ENCODE measurements at places on chromosomes 5 and 9.

DNA sequence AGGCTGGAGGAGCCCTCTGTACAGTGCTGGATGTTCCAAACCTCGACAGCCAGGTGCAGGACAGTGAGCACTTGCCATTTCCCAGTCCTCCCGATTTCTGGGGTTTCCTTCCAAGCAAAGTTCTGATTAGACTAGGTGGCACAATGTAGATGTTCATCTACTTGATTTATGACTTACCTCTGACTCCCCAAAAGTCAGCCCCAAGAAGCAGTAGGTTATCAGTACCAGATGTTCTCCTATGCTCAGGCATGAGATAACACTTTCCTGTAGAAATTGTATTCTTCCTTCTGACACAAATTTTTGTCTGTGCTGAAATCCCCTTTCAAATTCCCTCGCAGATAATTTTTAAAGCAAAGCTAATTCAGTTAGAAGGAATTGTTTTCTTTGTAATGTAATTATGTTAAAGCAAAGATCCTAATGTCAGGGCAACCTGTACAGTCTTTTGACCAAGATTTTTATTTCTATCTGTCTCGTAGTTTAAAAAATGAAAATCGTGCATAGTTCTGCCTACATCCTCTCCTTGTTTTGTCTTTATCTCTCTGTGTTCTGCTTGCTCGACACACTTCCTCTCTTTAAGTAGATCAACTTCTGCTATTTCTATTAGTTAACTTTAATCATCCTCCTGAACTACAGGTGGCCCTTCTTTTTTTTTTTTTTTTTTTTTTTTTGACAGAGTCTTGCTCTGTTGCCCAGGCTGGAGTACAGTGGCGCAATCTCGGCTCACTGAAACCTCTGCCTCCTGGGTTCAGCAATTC, 102.4 kb upstream of the PJA2 start:
- no peak for DNase-seq

GRCh38 chr9:133487331-133487725, 8.4 kb upstream of the SLC2A6 start:
- no peak for DNase-seq

GRCh38 chr9:114370251-114370967, 17.4 kb downstream of the AKNA start:
- DNase-seq = no peak

DNA sequence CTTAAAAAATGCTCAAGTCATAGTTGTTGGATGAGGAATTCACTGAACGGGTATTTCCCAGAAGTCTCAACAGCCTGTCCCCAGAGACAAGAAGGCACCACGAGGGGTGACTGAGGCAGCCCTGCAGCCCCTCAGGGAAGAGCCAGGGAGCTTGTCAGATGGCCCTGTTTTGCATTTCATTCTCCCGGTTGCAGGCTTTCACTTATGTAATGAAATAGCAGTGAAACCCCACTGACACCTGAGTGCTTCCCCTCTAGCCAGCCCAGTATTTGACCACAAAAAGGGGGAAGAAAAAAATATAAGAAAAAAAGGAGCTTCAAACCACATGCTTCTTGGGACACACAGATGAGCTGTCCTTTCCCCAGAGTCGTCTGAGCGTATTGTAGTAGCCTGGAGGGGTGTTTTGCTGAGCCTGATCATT, 75.3 kb upstream of the IL12B start:
- no peak for DNase-seq

DNA sequence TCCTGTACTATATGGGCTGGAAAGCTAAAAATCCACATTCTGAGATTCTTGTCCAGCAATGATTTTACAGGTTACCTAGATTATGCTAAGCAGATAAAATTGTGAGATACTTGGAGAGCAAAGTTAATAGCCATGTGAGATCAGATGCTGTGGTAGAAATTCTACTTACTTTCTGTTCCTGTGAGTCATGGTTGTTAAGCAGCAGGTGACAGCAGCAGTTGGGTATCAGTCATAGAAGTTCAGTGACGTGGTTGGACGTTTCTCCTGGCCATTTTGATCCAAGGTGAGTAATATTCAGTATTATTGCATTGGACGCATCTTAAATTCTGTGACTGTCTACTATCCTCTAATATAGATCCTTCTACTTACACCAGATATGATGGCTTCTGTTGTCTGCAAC, 524.5 kb downstream of the TMEM38B start:
- no peak for DNase-seq

DNA sequence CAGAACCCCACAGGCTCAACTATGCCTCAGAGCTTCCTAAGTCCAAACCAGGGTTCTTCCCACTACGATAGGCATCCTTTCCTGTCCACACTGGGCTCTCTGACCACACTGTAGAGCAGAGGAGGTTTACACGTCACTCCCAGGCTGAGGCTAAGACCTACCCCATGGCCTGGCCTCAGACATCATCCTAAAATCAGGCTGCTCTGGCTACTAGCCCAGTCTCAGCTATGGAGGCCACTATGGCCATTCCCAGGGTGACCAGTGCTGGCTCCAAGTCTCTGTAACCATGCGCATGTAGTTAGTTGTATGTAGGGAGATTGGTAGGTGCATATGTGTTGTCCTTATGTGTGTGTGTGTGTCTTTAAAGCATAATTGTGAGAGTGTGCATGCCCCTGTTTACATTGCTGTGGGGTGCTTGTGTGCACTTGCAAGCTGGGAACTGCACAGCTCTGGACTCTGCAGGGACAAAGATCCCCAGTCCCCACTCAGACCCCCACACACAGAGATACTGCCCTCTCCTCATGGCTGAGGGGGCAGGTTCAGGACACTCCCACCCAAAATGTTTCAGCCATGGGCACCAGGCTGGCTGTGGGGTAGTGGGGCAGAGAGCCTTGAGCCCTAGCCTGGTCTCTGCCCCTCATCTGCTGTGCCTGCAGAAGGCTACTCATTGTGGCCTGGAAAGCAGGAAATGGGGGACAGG, 12.3 kb downstream of the PDLIM4 start:
- no peak for DNase-seq

Measured in heart left ventricle (tissue), 16 donors.